ENCODE measurements at places on chromosomes 1 and 21.

- DNase-seq, result peak; percentile 61
These were observed 6.0 kb downstream of the ZCCHC17 start for GRCh38 chr1:31302709-31303441.

GRCh38 chr1:115555446-115555845 is 86.3 kb upstream of the VANGL1 start:
- no peak for DNase-seq

DNA sequence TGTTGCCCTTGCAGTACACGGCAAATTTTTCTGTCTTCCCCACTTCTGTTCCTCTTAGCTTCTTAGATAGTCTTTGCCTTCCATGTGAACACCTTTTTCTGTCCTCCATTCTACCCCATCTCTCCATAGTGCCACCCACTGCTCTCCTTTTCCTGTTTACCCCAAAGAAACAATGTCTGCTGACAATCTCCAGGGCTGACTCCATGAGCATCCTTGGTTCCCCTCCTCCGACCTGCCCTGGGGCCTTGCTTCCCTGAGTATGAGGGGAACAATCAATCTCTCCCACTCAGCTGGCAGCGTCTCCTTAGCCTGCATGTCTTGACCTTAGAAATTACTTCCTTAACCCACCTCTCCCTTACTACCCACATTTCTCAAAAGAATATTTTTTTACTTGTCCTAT is 12.3 kb upstream of the MYBPHL start:
- DNase-seq, result no peak

- no peak for DNase-seq
These were observed 32.3 kb downstream of the CNN3 start for GRCh38 chr1:94894630-94895029.

DNA sequence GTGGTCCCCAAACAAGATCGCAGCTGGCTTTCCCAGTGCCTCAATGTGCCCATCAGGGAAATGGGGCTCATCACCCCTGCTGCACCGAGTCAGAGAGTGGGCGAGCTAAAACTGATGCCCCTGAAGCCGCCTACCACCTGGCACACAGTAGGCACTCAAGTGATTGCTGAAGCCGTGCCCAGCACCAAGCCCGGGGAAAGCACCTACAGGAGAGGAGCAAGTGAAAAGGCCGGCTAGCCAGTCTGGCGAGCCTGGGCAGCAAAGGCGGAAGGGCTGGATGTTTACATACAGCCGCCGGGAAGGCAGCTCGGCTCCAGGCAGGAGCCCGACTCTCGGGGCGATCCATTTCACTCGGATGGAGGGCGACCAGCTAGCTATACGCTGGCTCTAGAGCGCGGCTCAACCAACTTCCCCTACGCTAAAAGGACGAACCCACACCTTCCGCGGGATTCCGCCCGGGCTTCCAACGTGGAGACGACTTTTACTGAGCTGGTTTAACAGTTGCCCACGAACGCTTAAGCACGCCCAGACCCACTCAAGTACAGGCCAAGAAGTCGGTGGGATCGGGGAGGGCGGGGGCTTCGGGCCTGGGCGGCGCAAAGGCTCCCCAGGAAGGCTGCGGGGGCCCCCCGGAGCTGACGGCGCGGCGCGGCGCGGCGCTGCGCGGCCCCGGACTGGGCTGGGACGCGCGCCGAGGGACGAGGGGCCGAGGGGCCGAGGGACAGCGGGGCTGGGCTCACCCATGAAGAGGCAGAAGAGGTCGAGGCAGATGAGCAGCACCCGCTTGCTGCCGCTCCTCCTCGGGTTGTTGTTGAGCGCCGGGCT is 1.0 kb downstream of the PLPP3 start:
- peak; percentile 40 for DNase-seq

DNA sequence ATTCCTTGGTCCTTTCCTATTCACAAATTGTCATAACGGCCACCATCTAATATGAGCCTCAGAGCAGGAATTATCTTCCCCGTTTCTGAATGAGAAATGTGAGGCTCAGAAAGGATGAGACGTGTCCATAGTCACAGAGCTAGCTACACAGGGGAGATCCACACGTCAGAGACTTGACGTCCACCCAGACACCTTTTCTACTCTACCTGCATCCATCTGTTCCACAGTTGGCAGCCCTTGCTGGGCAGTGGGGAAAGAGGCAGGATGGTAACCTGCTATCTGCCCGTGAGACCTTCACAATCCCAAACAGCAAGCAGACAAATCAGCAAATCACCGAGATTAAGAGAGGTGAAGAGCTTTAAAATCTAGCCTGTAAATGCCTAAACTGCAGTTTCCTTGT is 8.4 kb downstream of the RIMS3 start:
- DNase-seq, result no peak

DNA sequence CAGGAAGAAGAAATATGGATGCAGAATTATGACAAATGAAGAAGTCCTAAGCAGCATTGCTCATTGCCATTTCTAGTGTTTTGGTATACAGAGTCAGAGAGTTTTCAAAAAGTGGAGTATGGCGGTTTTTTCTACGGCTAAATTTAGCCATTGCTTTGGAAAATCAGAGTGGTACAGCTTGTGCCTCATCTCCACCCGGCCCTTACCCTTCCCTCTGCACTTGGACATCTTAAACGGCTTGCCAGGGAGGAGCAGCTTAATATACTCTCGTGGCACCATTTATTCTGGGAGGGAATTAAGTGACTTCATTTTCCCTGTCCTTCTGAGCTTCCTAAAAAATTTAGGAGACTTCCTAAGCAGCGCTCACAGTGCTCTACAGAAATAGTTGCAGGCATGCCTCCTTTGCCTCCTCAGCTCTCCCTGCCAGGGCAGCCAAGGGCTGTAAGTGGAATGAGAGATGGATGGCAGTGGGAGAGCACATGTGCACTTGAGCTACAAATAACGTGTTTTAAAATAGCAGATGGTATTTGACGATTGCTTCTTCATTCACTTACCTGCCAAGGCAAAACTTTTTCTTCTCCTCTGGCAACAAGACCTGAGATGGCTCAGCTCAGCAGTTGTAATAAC is 51.5 kb upstream of the VAMP3 start:
- no peak for DNase-seq

DNA sequence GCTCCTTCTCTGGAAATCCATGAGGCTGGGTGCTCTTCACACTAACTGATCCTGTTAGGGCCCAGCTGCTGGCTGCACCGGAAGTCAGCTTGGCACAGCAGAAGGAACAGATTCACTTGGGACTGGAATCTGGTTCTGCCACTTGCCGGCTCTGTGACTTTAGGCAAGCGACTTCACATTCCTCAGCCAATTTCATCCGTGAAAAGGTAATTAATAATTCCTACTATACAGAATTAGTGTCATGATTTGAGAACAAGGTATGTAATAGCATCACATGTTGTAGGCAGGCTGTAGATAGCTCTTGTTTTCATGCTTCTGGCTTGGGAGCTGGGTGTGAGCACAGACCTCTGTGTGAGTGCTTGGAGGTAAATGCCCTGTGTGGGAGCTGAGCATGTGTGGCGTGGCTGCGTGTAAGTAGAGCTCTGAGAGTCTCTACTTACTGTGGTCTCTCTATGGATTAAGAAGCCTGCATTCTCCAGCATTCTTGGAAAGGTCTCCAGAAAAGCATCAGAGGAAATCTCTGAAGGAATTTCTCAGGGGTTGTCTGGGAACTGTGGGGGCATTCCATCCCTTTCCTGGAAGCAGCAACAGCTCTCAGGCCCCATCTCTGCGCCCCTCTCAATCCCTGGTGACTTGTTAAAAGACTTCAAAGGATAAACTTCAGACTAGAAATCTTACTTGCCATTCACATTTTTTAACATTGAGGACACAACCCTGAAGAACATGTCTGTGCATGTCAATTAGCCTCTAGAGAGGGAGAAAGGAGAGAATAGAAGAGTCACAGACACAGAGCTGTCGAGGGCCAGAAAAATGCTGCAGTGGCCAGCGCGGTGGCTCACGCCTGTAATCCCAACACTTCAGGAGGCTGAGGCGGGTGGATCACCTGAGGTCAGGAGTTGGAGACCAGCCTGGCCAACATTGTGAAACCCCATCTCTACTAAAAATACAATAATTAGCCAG is 47.7 kb upstream of the PPM1J start:
- DNase-seq, result peak; percentile 29

DNA sequence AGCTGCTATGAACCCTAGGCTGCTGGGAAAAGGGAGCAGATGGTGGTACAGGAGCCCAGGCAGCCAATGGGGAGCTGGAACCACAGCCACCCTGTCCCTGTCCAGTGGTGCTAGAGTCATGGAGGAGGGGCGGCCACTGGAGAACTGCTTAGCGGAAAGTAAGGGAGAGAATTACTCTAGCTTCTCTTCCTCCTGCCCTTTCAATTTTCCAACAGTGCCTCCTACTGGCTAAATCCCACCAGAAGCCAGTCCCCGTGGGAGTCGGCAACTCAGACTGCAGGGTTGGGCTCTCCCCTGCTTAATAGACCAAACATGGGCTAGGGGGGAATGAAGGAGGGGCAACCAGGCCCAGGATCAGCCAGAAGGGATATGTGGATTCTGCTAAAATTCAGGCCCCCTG is 154.5 kb downstream of the ACTL8 start:
- peak; percentile 52 for DNase-seq

DNA sequence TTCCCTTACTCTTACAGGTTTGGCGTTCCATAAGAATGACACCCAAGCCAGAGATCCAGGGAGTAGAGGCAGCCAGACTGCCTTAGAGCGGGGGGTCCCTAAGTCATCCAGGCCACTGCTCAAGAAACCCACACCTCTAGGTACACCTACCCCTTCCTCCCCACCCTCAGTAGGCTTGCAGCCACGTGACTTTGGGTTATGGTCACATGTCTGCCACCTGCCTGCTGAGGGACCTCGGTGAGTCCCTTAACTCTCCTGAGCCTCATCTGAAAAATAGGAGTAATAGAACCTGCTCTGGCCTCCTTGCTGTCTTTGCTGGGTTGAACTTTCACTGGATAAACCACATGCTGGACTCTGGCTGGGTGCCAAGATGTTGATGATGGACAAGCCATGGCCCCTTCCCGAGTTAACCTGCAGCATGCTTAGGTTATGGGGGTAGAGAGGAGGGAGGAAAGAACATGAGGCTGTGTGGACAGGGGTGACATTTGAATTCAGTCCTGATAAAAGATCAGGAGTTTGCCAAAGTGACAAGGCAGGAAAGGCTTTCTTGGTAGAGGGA is 4.5 kb downstream of the RPS6KA1 start:
- no peak for DNase-seq

DNA sequence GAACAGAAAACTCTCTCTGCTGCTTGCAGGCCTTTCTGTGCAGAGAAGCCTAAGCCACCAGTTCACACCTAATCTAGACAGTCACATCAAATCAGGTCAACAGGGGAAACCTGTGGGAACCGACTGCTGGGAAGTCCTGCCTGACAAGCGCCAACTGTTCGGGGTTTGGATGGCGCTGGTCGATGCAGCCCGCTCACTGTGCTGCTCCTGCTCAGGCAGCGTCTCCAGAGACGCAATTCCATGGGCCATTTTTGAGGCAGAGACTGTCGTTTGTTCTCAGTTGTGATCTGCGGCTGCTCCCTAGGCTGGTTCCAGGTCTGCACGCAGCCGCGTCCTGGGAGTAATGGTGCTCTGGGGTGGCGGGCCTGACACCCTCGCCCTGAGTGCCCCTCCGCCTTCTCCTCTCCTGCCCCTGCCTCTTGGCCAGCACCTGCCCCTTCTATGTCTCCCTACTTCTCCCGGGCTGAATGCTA is 1.4 kb downstream of the AGT start:
- no peak for DNase-seq

- no peak for DNase-seq
These were observed 807.8 kb downstream of the BRINP3 start for GRCh38 chr1:189669846-189670245.

GRCh38 chr1:24939040-24939674 is 9.1 kb upstream of the RUNX3 start:
- DNase-seq, result no peak

DNA sequence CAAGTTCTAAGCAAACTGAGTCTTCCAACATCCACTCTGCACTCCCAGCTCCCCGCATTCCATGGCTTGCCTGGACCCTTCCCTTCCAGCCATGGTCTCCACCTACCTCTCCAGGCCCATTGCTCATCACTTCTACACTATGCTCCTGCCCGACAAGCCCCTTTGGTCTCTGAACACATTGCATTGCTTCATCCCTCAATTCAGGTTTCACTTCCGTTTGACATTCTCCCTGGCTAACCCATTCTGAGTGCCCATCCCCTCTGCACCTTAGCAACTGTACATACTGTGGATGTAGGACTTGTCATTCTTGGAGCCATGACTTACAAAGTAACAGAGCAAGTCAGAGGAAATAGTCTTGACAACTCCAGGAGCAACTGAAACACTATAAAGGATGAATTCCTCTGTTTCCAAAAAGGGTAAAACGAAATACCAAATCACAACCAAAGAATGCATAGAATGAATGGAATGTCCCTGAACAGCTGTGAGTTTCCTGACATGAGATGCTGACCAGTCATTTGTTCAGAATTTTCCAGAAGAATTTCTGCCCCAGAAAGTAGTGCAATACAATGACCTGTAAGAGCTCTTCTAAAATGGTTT is 66.7 kb downstream of the KCNJ6 start:
- DNase-seq, result no peak

DNA sequence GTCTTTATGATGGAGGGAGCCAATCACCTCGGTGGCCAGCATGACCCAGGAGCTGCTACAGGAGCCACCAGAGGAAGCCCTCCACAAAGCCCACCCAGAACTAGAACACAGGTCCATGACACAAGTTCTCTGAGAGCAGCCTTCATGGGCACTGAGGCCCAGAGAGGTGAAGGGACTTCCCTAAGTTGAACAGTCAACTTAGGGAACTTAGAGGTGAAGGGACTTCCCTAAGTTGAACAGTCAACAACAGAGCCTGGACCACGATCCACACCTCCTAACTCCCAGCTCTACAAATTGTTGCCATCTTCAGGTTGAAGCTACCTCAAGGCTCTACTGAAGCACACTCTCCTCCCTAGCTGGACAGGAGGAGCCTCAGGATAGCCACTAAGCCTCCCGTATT is 132.7 kb downstream of the CCDC185 start:
- DNase-seq, result no peak
